Foreskin keratinocyte (primary cell): ENCODE measurements at places on chromosomes 2 and 18. TPM values are rescaled to one million over a fixed set of nuclear protein-coding genes. Genes with fewer than 3 reads are reported as not detected.
A peak's percentile ranks its signal among the peaks of the same experiment; 100 is the strongest.

GRCh38 chr2:136645236-136645828, 120.0 kb upstream of the THSD7B start:
- DNase-seq: no peak

ARL4C gene
- total RNA-seq: 139 and 150 TPM in 2 replicates

UGT1A4 gene
- 0.14 and 0.34 TPM in 2 replicates for total RNA-seq

- DNase-seq: peak; percentile 88
Measured at GRCh38 chr2:38194751-38195150, 118.8 kb upstream of the CYP1B1 start.

DNA sequence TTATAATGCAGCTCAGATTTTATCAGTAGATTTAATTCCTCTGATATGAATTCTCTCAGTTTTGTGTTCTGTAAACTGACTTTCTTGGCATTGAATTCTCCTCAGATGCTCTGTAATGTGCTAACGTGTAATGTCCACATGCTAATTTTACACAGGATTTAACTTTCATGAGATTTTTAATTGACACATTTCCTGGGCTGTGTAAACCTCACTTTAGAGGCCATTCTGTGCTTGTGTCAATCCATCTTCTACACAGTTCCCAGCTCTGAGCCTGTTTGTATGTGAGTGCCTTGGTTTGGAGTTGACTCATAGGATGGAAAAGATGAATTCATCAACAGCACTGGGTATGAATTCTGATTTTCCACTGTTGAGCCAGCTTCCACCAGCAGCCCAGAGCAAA, 476.7 kb upstream of the GCFC2 start:
- no peak for DNase-seq

CAPN14 gene
- 0.31 and 0.35 TPM in 2 replicates for total RNA-seq

- peak; percentile 38 for DNase-seq
Measured at GRCh38 chr2:168961450-168962229, 60.5 kb downstream of the G6PC2 start.

- DNase-seq: no peak
Measured at GRCh38 chr2:201109186-201109585, 6.8 kb upstream of the CFLAR start.

GULP1 gene
- total RNA-seq: 7.7 and 11.3 TPM in 2 replicates

DNA sequence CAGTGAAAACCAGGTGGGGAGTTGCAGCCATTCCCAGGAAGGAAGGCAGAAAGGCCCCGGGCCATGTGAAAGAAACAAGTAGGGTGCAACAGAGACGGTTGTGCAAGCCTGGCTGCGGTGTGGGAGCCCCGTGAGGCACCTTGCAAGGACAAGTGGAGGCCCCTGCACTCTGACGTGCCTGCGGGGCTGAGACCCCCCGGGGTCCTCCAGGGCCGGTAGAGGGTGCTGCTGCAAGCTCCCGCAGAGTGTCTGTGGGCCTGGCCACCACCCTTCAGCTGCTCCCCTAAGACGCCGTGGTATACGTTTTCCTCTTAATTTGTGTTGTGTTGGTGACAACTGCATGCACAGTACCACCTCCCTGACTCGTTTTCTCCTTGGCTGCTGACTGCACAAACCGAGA, 27.4 kb upstream of the MC5R start:
- DNase-seq: no peak

PDE1A gene
- 0.03 and 0.07 TPM in 2 replicates for total RNA-seq

GRCh38 chr2:164792316-164793170, 49.1 kb downstream of the COBLL1 start:
- DNase-seq: no peak

DNA sequence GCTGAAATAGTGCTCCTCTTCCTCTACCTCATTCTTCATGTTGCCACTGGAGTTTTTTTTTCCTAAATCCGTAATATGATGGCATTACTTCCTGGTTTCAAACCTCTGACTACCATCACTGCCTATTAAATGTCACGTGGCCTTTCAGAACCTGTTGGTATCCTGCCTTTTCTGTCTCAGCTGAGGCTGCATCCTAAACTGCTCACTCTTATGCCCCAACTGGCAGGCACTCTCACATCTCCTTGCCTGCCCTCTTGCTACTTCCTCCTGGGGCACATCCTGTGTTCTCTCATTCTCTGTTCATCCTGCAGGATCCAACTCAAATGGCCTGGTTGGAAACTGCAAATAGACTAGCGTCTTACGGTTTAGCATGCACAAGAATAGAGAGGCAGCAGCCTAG, 468.1 kb upstream of the FANCL start:
- DNase-seq: no peak

SMYD1 gene
- total RNA-seq: not detected in 2 replicates

- DNase-seq: peak; percentile 87
Measured at GRCh38 chr2:133607679-133608078, 39.4 kb upstream of the NCKAP5 start.

DNA sequence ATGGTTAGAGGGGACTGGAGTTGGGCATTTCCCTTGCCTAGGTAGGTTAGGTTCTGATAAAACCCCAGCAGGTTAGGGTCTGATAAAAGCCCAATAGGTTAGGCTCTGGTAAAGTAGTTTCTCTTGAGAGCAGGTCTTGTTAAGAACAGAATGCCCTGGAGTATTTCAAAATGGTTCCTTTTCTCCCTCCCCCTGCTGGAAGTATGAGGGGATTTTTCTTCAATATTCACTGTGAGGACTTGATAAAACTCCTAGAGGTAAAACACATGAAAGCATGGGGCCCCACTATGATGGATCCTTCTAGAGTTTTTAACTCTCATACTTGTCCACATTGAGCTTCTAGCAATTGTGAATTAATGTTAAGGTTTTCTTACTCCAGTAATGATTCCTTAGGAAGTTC, 27.6 kb downstream of the ANKAR start:
- no peak for DNase-seq

- no peak for DNase-seq
Measured at GRCh38 chr2:165055082-165055851, 99.9 kb upstream of the SLC38A11 start.

RBKS gene
- 0.99 and 1.1 TPM in 2 replicates for total RNA-seq

- no peak for DNase-seq
Measured at GRCh38 chr2:145157741-145158591, 638.0 kb upstream of the ZEB2 start.

- no peak for DNase-seq
Measured at GRCh38 chr18:12155996-12156395, 62.4 kb downstream of the ANKRD62 start.

CSRNP3 gene
- total RNA-seq: 1.0 and 1.5 TPM in 2 replicates

- DNase-seq: no peak
Measured at GRCh38 chr2:196448407-196449079, 191.0 kb upstream of the CCDC150 start.

- no peak for DNase-seq
Measured at GRCh38 chr2:84293791-84294380, 165.2 kb downstream of the SUCLG1 start.

DNA sequence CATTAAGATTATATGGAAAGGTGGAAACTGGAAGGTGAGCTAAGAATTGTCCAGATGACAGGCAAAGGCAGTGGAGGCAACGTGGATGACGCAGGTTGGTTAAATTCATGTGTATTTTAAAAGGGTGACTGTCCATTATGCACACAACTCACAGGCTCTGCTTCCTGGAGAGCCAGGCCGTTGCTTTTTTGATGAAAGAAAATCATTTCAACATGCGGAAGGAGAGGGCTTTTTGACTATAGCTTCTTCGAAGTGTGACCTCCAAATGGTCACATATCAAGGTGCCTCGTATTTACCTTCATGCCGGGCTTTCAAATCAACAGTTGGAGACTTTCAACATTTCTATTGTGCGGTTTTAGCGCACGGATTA, 126.7 kb downstream of the MYCN start:
- DNase-seq: no peak

MOB4 gene
- 41.2 and 41.8 TPM in 2 replicates for total RNA-seq

CDH7 gene
- total RNA-seq: not detected in 2 replicates

GRCh38 chr2:99695130-99695943, 205.5 kb upstream of the REV1 start:
- no peak for DNase-seq

- DNase-seq: no peak
Measured at GRCh38 chr2:3420076-3420768, 40.7 kb downstream of the TRAPPC12 start.

DNA sequence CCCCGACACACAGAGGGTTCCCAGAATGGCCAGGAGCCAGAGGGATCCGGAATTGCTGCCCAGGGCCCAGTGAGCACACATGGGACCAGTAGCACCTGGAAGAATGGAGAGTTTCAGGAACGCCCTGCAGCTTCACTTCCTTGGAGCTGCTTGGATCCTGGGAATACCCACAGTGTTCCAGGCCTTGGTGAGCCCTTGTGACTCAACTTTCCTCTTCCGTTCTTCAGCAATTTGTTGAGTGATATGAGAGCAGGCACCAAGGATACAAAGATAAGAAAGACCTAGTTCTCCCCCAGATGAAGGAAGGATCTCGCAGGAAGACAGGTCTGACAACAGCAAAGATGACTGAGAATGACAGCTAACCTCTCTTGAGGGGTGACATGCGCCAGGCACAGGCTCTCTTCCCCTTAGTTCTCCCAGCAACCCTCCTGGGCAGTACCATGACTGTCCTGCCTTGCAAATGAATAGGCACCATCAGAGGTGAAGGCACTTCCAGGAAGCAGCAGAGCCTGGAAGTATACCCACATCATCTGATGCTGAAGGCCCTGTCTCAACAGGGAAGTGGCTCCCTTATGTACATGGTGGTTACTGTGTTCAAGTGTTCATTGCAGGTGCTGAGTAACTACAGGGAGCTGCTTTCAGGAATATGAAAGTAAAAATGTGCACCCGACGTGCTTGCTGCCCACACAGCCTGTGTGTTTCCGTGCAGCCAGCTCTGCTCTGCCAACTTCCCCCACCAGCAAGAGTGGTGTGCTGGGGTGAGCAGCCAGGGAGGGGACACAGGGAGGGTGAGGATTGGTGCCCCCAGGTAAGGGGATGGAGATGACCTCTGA, 116.2 kb downstream of the STPG4 start:
- DNase-seq: no peak

- DNase-seq: no peak
Measured at GRCh38 chr18:11258039-11258610, 108.8 kb upstream of the PIEZO2 start.

DNA sequence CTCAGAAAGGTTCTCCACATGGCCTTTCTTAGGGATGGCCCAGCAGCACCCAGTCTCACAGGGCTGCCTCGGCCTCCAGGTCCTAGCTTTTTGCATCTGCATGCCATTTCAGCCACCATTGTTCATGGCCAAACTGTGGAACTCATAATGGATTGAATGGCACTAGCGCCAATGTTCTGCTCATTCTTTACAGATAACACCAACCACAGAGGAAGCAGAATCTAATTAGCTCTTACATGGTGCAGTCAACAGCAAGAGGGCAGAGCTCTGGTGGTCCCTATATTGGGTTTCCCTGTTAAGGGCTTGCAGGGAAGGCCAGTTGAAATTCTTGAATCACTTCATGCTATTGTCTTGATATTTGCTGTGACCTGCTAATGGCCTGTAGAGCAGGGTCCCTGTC, 45.6 kb downstream of the ARL4C start:
- DNase-seq: no peak

LOXHD1 gene
- not detected in 2 replicates for total RNA-seq

UGT1A3 gene
- 0.14 and 0.88 TPM in 2 replicates for total RNA-seq

- DNase-seq: no peak
Measured at GRCh38 chr2:239831001-239831731, 194.0 kb downstream of the NDUFA10 start.

EIF2AK3 gene
- total RNA-seq: 16.6 and 17.8 TPM in 2 replicates

SCN2A gene
- total RNA-seq: 0.35 and 0.78 TPM in 2 replicates

PDE11A gene
- total RNA-seq: 0.11 and 0.20 TPM in 2 replicates

- DNase-seq: no peak
Measured at GRCh38 chr2:113867571-113867970, 22.3 kb upstream of the ACTR3 start.

UGT1A5 gene
- 0.53 and 0.82 TPM in 2 replicates for total RNA-seq
